ENCODE measurements at places on chromosomes 11 and 22. TPM values are rescaled to one million over a fixed set of nuclear protein-coding genes. Genes with fewer than 3 reads are reported as not detected.

- DNase-seq = peak; percentile 27
These were observed 14.8 kb downstream of the BRD1 start for GRCh38 chr22:49812838-49813237.

TRPM5 gene
- not detected for total RNA-seq

DNA sequence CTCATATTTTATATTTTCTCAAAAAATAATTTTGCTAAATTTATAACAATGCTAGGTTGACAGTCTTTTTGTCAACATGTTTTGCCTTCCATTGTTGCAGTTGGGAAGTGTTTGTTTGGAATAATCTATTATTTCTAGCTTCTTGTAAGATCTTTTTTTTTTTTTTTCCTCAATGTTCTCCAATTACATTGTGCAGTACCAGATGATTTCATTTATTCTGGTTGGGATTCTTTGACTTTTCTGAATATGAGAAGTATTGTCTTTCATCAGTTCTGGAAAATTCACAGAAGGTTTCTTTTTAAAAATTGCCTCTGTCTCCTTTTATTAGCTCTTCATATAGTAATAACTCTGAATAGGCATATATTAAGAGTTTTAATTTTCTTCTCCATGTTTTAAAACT, 245.4 kb downstream of the DYNC2H1 start:
- no peak for DNase-seq

MMP12 gene
- total RNA-seq = 0.80 TPM

DNA sequence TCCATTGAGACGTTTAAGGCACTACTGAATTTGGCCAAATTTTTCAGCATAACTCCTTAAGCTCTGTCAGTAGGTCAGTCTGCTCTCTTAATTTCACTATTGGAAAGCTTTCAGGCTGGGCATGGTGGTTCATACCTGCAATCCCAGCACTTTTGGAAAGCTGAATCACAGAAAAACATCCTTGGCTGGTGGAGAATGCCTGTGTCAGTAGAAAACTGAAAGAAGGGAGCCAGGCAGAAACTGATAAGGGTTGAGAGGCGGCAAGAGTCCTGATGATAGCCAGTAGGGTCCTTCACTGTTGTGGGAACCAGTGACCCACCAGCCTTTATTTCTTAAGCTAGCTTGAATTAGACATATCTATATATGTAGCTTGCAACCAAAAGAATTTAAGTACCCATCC, 22.6 kb downstream of the NEU3 start:
- no peak for DNase-seq

GRCh38 chr11:34988294-34989255, 72.2 kb downstream of the PDHX start:
- DNase-seq = peak; percentile 56

DNA sequence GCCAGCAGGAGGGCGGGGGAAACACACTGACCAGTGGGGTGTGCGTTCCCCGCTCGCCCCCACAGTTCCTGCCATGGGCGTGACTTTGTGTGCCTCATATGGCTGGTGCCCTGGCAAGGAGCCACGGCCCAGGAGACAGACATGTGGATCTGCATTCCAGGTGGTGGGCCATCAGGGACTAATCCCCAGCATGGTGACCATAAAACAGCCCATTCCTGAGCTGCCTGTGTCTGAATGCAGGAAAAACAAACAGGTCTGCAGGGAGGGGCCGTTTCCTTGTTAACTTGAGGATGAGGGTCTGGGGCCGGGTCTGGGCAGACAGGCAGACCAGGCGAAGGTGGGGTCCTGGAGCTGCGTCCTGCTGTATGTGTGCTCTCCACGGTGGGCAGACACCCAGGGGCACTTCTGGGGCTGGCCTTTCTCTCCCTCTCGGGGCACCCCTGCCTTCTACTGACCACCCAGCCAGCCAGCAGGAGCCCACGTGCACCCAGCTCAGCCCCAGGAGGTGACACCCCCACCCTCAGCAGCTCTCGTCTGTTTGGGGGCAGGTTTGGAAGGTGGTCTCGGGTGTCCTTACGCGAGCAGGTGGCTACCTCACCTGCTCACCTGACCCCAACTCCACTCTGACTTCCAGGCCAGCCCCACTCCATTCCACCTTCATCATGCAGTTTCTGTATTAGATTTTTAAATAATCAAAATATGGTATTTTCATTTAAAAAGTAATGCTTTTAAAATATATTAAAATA, 120.3 kb downstream of the KCNQ1OT1 start:
- no peak for DNase-seq

FAM181B gene
- not detected for total RNA-seq

- no peak for DNase-seq
These were observed 547 bp downstream of the UVRAG start for GRCh38 chr11:75815345-75816168.

MEN1 gene
- 34.4 TPM for total RNA-seq

OR2AG1 gene
- not detected for total RNA-seq

- no peak for DNase-seq
These were observed 195.5 kb downstream of the BUD13 start for GRCh38 chr11:116577273-116577672.

DNA sequence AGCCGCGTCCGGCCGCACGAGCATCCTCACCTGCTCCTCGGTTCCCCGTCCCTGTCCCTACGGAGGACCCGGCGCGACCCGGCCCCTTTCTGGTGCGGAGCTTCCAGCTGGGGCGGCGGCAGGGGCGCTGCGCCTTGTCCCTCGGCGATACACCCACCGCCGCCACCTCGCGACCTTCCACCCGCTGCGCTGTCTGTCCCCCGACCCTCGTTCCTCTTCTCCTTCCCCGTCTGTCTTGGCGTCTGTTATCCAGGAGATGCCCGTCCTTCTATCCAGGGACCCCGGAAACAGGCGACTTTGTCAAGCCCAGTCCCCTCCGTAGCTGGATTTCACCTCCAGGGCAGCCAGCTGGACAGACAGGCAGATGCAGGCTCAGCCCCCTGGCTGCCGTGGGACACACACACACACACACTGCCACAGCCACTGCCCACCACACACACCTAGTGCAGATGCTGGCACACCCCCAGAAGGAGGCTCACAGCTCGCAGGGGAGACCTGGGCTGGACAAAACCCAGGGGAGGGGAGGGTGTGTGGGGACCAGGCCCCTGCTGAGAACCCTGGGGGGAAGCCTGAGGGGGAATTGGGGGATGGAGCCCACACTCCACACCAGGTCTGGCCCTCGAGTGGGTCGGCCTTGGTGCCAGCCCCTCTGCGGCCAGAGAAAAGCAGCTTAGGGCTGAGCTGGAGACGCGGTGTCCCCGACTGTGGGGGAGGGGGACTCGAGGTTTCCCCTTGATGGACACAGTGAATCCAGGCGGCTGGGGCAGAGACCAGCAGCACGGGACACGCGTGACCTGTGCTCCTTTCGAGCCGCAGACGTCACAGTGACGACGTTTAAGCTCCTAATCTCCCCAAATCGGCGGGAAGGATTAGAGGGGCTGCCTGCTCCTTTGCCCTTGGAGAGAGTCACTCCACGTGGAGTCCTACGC, 788 bp downstream of the DRD4 start:
- DNase-seq = no peak

MCAM gene
- total RNA-seq = 965 TPM

DNA sequence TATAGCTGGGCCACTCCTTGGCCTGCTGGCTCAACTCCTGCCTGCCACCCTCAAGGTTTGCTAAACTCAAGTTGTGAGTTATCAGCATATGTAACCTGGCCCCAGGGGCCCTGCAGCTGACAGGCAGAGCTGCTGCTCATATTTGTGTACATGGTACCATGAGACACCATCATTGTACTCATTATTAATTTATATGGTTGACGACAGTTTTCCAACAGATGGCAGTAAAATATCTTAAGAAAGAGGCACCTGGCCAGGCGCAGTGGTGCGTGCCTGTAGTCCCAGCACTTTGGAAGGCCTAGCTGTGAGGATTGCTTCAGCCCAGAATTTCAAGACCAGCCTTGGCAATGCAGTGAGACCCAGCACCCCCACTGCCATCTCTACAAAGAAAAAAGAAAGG, 11.4 kb upstream of the DENND5A start:
- no peak for DNase-seq

FXYD6 gene
- total RNA-seq = 0.20 TPM

DNA sequence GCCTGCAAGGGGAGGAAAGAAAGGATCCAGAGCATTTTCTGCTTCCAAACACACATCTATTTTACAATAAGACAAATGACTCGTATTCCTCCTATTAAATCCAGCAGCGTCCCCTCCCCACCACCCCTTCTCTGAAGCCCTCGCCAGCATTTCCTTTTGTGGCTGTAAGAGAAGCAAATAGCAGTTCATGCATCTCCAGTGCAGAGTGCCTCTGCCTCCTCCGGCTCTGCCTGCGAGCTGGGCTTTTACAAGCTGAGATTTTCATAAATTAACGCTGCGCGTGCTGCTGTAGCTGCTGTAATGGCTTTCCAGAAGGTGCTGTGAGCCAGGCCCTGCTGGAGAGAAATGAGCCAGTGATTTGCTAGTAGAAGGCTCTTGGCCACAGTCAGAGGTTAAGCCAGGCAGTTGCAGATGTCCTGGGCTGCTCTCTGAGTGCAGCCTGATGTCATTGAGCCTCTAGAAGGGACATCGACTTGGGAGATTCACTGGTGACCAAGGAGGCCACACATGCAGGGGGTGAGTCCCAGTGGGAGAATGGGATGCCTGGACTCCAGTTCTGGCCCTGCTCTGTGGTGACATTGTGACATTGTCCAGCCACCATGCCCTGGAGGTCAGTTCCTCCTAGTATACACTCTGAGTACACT, 134.5 kb upstream of the NAV2 start:
- no peak for DNase-seq

DNA sequence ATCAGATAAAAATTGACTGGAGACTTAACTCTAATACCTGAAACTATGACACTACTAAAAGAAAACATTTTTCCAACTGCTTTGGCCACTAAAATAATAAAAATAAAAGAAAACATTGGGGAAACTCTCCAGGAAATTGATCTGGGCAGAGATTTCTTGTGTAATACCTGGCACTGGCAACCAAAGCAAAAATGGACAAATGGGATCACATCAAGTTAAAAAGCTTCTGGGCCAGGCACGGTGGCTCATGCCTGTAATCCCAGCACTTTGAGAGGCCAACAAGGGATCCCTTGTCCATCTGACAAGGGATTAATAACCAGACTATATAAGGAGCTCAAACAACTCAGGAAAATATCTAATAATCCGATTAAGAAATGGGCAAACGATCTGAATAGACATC, 64.6 kb upstream of the RAB1B start:
- no peak for DNase-seq

GRCh38 chr11:68149417-68149816, 28.2 kb upstream of the CHKA start:
- DNase-seq = no peak

DNA sequence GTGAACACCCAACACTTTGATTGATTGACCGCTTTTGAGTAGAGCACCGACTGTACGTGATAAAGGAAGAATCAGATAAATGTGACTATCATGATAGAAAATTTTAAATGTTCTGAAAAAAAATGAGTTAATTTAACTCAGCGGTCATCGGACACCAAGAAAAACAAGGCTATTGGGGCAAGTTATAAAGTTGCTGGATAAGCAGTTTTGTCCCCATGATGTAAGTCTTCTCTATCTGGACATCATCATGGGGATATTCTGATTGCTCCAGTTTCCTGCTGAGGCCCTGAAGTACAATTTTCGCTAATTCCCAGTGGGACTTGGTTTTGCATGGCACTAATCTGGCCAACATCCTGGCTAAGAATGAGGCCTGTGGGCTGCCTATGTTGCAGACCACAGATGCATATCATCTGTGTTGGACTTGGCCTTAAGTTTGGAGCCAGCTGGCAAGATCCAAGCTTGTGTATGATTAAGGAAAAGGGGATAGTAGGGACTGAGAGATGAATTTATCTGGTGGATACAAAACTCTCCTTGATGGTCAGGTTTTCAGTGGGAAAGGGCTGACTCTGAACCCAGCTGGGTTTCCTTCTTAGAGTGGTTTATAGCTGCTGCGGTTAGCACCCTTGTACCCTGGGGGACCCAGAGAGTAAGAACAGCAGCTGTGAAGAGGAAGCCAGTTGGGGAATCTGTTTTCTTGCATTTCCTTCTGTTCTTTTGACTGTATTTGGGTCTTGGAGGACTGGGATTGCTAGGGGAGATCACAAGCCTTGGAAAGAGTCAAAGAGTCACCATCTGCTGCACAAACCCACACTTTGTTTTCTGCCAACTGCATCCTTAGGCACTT, 118.3 kb downstream of the SEZ6L start:
- DNase-seq = no peak

GRCh38 chr11:86938900-86939880, 16.0 kb downstream of the FZD4 start:
- peak; percentile 74 for DNase-seq

- peak; percentile 43 for DNase-seq
These were observed at the start of gene SRSF8 for GRCh38 chr11:95066716-95067038. Gene SRSF8 (plus strand): TSS chr11:95066919. CDS start chr11:95067227, 308 bp downstream.

SNX32 gene
- total RNA-seq = not detected

- no peak for DNase-seq
These were observed 19.0 kb downstream of the CECR2 start for GRCh38 chr22:17388235-17388634.

DNA sequence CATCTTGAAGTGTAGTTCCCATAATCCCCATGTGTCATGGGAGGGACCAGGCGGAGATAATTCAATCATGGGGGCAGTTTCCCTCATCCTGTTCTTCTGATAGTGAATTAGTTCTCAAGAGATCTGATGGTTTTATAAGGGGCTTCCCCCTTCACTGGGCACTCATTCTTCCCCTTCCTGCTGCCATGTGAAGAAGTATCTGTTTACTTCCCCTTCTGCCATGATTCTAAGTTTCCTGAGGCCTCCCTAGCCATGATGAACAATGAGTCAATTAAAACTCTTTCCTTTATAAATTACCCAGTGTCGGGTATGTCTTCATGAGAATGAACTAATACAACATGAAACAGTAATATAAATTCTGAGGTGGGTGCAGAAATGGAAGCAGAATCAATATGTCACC, 12.1 kb upstream of the SPTBN2 start:
- DNase-seq = no peak

NPTXR gene
- 0.87 TPM for total RNA-seq

MAPK12 gene
- total RNA-seq = 22.0 TPM

CABP7 gene
- total RNA-seq = not detected

OR5A1 gene
- total RNA-seq = not detected

PIH1D2 gene
- 3.0 TPM for total RNA-seq

- peak; percentile 39 for DNase-seq
These were observed 76.6 kb upstream of the UCP3 start for GRCh38 chr11:74085542-74085892.

DNA sequence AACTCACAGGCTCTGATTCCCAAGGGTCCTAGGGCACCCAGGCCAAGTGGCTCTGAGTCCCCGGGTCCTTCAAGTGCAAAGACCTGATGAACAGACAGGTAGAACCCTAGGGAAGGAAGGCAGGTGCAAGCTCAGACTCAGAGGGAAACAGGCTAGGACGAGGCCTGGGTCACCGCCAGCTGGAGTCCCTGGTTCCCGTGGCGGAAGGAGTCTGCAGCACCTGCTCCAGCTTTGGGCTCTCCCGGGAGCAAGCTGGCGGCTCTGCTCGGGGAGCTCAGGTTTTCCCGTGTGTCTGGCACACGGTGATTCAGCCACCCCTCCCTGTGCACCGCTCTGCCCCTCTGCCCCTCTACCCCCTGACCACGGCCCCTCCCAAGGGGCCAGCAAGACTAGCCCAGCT, 59.8 kb downstream of the WNT7B start:
- no peak for DNase-seq

DNA sequence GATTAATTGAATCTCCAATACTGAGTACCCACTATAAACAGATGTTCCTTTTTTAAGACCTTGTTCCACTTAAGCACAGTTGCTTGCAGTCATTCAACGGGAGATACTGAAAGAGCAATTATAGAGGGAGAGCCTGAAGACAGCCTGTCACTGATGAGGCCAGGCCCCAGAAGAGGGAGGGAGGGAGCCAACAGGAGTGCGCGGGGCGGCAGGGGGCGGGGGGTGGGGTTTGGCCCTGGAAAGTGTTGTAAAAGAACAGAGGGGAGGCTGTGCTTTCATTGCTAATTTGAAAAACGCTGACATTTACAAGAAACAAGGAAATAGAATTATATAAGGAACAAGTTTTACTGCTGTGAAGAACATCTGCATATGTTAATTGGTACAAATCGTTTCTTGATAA, 53.1 kb downstream of the MAP6 start:
- DNase-seq = no peak

All from renal cortical epithelial cell (primary cell).